ENCODE measurements at places on chromosomes 6 and 20. TPM values are rescaled to one million over a fixed set of nuclear protein-coding genes. Genes with fewer than 3 reads are reported as not detected.

GRCh38 chr20:2804852-2805688, 4.6 kb upstream of the CPXM1 start:
- no peak for DNase-seq

- no peak for DNase-seq
Observed at GRCh38 chr6:96542702-96543101, 20.2 kb upstream of the FHL5 start.

- DNase-seq: no peak
Observed at GRCh38 chr6:165988757-165989456, 178.7 kb downstream of the TBXT start.

- no peak for DNase-seq
Observed at GRCh38 chr6:41713159-41713649, 22.2 kb downstream of the TFEB start.

DNA sequence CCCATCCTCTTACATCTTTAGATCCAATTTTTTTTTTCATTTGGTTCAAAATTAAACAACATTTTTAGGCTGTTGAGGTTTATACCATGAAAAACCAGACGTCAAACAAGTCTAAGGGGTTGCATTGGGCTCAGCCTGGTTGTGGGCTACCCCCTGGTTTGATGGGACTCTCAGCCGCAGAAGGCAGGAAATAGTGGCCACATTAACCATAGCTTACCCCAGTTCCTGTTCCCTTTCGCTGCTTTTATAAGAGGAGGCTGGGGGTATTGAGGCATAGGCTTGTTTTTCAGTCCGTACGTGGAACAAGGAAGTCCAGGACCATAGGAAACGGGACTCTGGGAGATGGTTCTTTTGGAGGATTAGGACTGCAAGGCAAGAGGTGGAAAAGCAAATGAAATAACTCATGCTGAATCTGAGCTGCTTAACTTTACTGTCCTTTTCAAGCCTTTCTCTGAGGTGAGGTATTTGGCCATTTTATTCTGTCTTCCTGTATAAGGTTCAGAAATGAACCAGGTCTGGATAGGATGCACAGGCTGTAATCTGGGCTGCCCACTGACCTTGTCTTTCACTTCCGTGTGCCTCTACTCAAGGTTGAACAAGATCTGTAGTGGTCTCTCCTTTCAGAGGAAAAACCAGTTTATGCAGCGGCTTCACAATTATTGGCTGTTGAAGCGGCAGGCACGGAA, 7.7 kb downstream of the BRPF3 start:
- DNase-seq: no peak

DNA sequence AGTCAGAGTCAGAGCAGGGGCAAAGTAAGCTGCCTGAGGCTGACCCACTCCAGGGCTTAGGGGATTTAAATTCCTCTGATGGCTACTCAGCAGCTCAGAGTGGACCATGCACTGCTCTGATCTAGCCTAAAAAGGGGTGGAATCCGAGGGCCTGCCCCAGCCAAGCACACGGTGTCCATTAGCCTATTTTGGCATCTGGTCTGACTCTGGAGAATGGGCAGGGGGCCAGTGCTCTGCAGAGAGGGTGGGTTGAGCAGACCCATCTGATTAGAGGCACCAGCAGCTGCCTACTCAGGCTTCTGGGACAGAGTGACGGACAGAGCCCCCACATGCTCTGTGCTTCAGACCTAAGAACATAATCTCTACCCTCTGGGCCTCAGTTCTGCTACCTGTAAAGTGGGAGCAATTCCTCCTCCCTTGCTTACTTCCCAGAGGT, 25.9 kb upstream of the TGM2 start:
- no peak for DNase-seq

DNA sequence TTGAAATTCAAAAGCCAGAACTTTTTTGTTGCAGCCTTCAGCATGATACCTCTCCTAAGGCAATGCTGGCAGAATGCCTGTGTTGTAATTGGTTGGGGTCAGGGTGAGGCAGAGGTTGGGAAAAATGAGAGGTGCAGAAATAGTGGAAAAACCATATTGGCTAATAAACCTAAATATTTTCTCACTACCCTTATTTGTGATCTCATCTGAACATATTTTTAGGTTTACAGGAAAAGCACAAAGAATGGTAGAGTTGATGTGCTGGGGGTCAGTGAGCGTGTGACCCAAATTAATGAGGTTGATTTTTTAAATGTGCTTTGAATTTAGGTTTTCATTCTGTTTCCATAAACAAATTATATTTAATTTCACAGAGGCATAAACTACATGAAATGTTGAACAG, 437.3 kb downstream of the HDGFL1 start:
- DNase-seq: no peak

- DNase-seq: no peak
Observed at GRCh38 chr6:160419488-160419887, 71.3 kb downstream of the SLC22A3 start.

- no peak for DNase-seq
Observed at GRCh38 chr6:16442031-16442430, 203.6 kb downstream of the GMPR start.

The PAK5 gene
- polyA plus RNA-seq: 0.48 TPM

The FAM83B gene
- 7.6 TPM for polyA plus RNA-seq
